Astrocyte (in vitro differentiated cells and primary cell): ENCODE measurements at places on chromosomes 1 and 21. TPM values are rescaled to one million over a fixed set of nuclear protein-coding genes. Genes with fewer than 3 reads are reported as not detected.

- no peak for DNase-seq
These were observed 2018.4 kb downstream of the NCAM2 start for GRCh38 chr21:23016617-23017016.

DNA sequence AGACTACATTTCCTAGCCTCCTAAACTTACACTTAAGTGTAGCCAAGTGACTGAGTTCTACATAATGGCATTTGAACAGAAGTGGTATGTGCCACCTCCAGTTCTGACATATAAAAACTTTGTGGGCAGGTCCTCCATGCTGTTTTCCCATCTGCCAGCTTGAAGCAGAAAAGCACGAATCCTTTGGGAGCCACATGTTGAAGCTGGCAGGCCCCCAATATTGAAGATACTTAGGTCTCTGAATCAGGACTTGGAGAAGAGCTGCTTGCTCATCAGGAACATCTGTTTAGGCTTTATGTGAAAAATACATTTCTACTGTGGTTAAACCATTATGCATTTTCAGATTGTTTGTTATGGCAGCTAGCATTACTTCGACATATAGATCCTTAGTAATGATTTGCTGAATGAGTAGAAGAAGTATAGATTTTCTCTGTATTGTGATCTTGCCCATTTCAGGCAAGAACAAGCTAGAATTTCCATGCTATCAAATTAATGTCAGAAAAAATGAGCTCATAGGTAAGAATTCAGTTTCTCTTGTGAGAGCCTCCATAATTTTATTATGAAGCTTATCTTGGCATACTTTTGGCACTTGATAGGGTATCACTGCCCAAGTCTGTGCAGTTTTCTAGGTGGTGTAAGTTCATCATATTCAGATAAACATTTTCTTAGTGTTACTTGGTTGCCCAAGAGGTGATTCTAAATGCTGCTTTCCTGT lies 68.4 kb downstream of the GDAP2 start:
- peak; percentile 14 for DNase-seq

DNA sequence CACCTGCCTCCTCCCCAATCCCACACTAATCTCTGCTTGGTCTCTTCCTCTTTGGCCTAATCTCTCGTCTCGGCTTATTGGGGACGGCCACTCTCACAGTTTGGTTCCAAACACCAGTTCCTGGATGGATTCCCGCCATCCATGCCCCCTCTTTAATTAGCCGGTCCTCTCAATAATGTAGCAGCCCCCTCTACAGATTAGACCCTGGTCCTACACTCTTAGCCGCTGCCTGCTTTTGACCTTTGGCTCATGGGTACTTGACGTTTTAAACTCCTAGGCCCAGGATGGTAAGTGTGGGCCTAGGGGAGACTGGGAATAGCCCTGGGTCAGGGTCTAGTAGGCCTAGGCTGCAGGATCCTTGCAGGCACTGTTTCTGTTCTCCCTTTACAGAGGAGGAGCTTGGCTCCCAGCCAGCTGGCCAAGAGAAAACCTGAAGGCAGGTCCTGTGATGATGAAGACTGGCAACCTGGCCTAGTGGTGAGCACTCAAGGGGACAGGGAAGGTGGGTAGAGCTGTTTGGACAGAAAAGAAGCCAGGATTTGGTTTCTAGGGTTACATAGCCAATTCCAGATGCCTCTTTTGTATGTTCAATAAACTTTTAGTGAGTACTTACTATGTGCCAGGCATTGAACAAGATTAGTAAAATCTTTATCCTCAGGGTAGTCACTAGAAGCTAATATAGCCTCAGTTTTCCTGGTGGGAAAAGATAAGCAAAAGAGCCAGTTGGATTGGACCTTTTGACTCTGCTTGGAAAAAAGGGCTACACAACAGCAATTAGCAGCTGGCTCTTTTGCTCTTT lies 758 bp downstream of the RAD54L start:
- no peak for DNase-seq

DNA sequence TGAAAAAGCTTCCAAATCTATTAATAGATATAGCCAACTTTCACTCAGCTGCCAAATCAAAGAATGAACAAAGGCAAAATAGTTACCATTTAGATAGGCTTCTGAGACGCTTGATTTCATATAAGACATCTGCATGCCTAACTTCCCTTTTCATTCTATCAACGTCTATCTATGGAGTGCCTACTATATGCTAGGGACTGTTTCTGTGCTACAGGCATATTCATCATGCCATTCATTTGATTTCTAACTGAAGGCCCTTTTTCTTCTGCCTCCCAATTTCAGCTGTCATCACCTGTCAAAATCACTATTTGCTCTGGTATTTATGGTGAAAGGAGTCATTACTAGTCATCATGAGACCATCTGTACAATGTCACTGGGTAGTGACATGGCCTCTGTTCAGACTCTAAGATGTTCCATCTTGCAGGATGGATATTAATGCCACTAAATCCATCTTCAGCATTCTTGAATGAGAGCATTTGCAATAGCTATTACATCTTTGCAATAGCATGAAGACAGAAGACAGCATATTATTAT lies 4.3 kb upstream of the KRTAP13-1 start:
- no peak for DNase-seq

- DNase-seq = no peak
These were observed 2.2 kb downstream of the CREG1 start for GRCh38 chr1:167551362-167551761.

DNA sequence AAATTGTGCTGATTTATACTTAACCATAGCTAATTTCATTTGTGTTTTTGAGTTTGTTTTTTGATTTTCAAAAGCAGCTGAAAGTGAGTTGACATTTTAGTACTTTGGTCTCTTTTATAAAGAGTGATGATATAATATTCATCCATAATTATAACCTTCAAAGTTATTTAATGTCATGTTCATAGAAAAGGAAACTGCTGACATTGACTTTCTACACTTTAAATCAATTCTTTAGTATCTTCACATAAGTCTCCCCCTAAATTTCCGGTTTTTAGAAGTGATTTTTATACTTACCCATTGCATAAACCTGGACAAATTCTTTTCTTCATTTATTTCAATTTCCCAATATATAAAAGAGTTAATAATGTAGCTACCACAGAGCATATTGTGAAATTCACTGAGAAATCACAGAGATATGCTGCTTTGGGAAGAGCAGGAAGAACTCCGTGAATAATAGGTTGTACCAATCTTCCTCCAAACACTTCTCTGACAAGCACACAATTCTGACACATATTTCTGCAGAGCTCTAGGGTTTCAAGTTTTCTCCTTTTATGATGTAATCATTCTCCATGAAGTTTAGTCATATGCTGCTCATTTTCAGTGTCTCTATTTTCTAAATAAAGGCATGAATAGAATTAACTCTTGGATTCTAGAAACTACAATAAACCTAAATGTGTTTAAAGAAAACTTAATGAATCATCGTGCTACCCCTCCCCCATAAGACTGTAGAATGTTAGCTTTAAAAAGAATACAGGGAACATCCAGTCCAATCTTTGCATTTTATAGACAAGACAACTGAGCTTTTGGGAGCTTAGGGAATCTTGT lies 25.6 kb upstream of the CDC42BPA start:
- peak; percentile 79 for DNase-seq

DNA sequence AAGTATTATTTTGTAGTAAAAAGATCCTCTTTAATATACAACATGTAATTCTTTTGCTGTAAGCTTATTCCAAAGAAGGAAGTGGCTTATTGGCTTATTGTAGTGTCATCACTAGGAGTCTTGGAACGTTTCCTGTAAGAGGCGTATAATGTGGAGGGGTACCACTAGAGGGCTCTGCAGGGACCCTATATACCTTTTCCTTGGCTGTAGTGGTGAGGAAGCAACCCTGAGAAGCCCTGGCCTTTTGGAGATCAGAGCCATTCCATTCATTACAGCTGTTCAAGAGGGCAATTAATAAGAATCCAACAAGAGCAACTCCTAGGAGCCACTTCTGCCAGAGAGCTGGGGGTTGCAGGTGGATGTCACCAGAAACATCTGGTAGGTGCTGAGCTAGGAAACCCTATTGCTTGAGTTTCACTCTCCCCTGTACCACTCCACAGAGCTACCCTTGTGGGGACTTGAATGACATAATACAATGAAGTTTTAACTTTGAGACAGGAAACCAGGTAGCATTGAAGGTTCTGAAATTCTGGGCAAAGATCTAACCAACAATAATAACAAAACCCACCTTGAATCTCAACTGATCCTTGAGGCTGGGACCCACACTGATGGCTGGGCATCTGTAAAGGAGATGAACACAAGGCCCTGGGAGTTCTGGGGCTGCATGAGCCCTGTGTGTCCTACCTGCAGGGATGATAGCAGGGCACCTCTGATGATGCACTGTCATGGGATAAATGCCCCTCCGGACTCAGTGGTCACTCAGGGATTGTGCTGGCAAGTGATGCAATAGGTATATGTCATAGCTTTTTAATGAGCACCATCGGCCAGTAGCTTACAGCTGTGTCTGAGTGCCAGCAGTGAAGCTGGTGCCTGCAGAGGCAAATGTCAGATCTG lies 160.2 kb upstream of the COA6 start:
- no peak for DNase-seq

DNA sequence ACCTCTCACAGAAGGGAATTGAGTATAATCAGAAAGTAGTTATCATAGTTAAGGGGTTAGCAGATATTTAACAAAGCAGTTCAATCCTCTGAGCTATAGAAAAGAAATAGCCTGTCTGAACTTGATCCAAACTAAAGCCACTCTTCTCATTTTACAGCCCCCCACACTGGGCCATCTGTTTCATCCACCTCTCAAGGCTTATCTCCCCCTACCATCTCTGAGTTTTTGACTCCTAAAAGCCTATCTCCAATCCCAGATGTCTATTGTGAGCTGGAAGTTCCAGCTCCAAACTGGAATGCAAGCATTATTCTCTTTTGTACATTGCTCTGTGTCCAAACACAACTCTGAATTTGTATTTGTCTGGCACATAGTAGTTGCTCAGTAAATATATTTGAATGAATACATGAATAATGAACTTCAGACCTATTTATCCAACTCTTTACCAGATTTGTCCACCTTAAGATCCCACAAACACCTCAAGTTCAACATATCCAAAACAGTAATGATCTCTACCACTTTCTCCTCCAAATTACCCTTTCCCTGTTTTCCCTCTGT lies 98.1 kb downstream of the PLPP3 start:
- no peak for DNase-seq

DNA sequence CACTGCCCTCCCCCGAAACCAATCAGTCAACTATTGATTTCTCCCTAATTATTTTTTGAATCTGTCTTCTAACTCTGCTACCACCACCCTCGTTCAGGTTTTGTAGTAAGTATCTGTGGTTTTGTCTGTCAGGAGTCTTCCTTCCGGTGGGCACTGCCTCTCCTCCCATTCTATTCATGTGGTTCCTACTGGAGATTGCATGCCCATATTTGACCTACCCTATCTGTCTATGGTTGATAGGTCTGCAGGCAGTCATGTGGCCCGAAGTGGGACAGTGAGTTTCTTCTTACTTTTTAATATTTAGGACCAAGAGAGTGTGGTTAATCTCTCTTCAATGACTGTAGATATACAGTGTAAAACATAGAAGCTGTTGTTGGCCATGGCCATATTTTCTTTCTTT lies 17.8 kb upstream of the MAST2 start:
- DNase-seq = no peak

DNA sequence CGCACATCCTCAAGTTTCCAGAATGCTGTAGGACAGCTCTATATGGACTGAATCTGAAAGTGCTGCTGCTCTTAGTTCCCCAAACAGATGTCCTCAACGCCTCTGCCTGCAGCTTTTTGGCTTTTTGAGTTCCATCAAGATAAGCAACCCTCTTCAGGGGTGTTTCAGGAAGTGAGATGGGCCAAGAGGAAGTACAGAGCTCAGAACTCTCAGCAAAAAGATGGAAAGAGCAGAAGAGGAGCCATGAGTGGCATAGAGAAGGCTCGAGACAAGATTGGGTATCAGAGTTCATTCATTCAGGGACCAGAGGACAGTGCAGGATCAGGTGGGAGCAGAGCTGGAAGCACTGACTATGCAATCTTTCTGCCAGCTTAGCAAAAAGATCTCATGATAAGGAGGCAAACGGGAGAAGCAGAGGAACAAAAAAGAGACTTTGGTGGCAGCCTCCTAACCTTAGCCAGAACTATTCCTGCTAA lies at the start of the genes ADORA3 and TMIGD3:
ADORA3 (minus strand) TSS at position 49 of the 476 bp plus-strand sequence. CDS start 279 bp downstream, outside the sequence.
TMIGD3 (minus strand) TSS at position 49 of the 476 bp plus-strand sequence. CDS start 279 bp downstream, outside the sequence.
- DNase-seq = no peak

- peak; percentile 40 for DNase-seq
These were observed 159.5 kb upstream of the KCTD3 start for GRCh38 chr1:215407575-215407974.

GRCh38 chr1:221669441-221669840 lies 72.4 kb downstream of the DUSP10 start:
- no peak for DNase-seq

- no peak for DNase-seq
These were observed 103.2 kb upstream of the SLC25A33 start for GRCh38 chr1:9435854-9436640.

Gene CD53
- not detected in 2 replicates for total RNA-seq

Gene HLCS
- total RNA-seq = 20.9 and 24.3 TPM in 2 replicates

Gene RYR2
- total RNA-seq = 0.19 and 0.30 TPM in 2 replicates

Gene PPM1J
- total RNA-seq = 5.2 TPM in 2 replicates

Gene CR1L
- not detected in 2 replicates for total RNA-seq

Gene FAM110D
- 0.70 and 0.77 TPM in 2 replicates for total RNA-seq

Gene SORT1
- 135 and 138 TPM in 2 replicates for total RNA-seq

Gene ITGB2
- 0.61 TPM in 1 of 2 replicates, not detected in the other for total RNA-seq

Gene JTB
- 103 TPM in 2 replicates for total RNA-seq
